Skeletal muscle cell (primary cell): ENCODE measurements at places on chromosomes 11 and 22.

GRCh38 chr22:43526946-43527345 lies 115.1 kb downstream of the MPPED1 start:
- no peak for DNase-seq

DNA sequence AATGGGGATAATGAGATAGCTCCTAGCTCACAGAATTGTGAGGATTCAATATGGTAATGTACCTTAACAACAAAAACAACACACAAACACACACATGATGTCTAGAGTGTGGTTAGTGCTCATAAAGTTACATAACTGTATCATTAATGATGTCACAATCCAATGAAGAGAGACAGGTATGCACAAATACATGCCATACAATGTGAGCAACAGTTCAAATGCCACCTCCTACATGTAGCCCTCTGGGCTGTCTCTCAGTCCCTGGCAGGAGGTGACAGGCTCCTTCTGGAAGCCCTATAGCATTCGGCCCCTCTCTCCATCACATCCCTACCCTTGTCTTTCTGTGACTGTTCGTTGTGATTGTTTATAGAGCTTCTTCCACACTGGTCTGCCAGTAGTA lies 8.3 kb upstream of the MICALL1 start:
- no peak for DNase-seq

- DNase-seq = no peak
Observed at GRCh38 chr22:46002757-46003270, 25.9 kb upstream of the WNT7B start.

DNA sequence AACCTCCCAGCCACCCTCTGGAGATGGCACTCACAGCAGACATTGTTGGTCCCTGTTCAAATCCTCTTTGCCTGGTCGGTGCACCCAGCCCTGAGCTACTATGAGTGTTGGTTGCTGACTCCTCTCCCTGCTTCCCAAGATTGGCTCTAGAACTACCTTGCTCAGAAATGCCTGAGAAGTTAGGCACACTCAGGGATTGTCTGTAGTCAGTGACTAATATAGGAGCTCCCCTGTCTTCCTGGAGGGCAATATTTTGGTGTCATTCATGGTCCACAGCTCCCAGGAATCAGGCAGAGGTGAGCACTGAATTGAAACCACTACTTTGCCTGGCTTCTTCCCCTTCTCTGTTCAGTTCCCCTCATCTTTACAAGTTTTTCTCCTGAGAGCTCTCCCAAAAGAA lies 325.9 kb downstream of the MIAT start:
- DNase-seq = no peak

DNA sequence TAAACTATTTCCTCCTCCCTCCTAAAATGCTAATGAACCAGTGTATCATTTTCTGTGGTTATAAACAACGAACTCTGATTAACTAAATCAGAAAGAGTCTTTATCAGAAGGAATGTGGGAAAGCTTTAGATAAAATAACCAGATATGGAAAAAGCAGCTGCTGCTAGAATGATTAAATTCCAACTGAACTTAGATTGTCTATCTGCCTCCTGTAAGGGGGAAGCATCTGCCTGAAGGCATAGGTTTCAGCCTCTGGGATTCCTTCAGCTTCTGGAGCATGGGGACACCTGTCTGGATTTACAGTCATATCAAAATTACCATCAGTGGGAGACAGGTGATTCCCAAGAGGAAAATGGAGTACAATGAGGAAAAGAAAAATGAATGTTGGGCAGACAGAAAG lies 1095.5 kb upstream of the CCDC90B start:
- DNase-seq = no peak

DNA sequence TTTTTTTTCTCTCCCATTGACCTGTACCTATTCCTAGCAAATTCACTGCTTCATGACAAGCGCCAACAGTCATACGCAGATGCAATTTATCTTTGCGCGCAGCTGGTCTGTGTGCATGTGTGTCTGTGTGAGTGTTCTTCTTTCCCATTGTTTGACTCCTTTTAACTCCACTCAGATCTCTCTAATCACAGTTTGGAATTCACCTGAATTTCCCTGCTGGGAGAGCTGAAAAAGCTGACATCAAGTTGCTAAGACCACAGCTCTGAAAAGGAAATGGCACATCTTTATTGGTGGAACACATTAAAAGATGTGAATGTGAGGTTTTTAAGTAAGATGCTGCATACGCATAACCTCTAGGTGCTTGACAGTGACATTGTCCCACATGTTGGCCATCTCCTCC lies 187.4 kb upstream of the MTMR2 start:
- no peak for DNase-seq

- DNase-seq = peak; percentile 47
Observed at GRCh38 chr11:14373941-14374646, 15.1 kb upstream of the RRAS2 start.

- no peak for DNase-seq
Observed at GRCh38 chr11:128964463-128964930, 21.8 kb upstream of the TP53AIP1 start.

DNA sequence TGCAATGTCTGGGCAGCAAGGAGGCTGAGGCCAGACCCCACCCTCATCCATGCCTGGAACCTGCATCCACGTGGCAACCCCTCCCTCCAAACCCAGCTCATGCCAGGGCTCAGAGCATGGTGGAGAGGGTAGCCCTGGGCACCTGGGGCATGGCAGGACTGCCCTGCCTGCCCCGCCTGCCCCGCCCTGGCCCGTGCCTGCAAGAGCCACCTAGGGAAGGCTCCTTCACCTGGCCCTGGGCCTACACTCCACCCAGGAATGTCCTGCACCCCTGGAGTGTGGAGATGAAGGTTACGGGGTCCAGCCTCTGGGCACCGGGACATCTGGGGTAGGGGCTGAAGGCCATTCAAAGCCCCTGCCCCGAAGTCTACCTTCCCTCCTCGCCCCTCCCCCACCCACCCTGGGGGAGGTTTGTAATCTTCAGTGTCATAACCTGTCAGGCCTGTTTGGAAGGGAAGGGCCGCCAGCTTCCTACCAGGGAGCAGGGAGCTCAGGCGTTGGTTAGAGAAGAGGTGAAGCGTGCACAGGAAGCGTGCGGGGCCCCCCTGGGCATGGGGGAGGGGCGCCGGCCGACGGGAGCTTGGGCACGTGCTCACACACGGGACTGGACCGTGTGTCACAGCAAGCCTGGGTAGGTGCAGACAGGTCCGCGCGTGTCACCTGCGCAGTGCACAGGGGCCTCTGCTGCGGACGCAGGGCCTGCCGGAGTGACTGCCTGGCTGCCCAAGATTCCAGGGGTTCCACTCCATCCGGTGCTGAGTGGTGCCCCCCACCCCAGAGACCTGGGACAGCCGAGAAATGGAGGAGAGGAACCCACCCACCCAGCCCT lies 30.7 kb upstream of the TH start:
- no peak for DNase-seq

GRCh38 chr22:50302564-50302963 lies 4.9 kb downstream of the PLXNB2 start:
- DNase-seq = no peak

DNA sequence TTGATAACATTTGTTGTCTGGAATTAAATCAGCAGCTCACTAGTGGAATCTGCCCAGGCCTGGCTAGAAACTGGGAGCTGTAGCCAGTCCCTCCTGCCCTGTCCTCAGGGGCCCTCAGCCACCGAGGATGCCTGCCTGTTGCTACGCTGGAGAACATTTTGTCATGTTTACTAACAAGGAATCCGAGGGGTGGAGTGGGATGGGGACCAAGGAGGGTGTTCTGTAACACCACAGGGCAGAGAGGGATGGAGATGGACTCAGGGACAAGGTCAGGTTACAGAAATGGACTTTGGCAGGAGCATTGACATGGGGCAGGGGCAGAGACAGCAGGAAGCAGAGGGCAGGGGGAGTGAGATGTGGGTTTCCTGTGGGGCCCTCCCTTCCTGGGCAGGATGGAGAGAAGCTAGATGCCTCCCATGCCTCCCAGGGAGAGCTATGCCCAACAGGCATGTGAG lies 45.8 kb upstream of the AMPD3 start:
- DNase-seq = no peak

- DNase-seq = no peak
Observed at GRCh38 chr11:69173925-69174581, 18.3 kb downstream of the SMIM38 start.

GRCh38 chr11:7599209-7599608 lies 74.1 kb downstream of the CYB5R2 start:
- no peak for DNase-seq

- no peak for DNase-seq
Observed at GRCh38 chr11:5923427-5923776, 18.6 kb upstream of the OR56A3 start.

DNA sequence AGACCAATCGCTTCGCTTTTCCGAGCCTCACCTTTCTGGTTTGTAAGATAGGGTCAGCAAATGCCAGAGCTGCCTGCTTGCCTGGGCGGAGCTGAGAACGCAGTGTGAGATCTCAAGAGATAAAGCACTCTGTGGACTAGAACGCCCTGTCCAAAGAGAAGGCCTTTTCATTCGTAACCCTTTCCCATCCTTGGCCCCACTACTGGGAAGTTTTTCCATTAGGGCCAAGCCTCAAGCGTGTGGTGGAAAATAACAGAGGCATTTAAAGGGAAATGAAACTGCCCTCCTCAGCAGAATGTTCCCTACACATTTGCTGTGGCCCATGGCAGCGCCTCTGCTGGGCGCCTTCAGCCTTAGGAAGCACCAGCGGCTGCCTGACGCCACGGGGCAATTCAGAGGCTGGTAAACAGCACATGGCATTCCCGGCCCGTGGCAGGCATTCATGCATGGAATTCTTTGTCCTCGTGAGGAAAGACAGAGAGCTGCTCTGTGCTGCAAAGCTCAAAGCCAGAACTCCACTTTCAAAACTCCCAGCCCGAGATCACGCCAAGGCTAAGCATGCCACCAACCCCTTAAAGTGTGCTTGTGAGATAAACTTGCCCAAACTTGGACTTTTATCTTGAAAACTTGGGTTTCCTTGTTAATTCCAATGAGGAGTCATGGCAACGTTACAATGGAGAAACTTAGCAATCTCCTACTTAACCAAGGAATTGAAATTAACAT lies 38.1 kb downstream of the AHNAK start:
- DNase-seq = no peak

- no peak for DNase-seq
Observed at GRCh38 chr11:128933481-128934178, 9.0 kb downstream of the TP53AIP1 start.

DNA sequence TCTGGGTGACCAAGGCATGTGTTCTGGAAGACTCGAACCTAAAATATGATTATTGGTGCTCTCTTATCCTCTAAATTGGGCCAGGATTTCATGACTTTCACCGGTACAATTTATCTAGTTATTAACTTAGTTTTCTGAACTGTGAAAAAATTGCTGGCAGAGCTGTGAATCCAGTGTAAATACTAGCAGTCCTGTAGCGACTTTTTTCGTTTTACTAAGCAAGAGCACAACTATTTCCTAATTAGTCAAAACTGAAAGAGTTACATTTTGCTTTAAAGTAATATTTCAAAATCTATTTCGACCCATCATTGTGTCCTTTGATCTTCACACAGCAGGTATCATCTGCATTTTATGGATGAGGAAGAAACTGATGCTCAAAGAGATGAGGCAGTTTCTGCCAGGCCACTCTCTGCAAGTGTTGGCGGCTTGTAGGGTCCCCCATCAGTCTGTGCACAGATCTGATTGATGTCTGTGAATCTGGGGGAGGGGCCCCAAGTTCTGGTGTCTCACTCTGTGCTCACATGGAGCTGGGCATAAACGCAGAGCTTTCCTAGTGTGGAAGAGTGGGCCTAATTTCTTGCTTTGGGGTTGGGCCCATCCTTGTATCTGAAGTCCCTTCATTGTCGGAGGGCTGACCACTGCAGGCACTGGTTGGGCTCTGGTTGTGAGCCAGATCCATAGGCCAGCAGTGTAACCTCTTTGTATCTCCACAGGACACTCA lies 1.4 kb upstream of the TRMT2A start:
- DNase-seq = no peak

DNA sequence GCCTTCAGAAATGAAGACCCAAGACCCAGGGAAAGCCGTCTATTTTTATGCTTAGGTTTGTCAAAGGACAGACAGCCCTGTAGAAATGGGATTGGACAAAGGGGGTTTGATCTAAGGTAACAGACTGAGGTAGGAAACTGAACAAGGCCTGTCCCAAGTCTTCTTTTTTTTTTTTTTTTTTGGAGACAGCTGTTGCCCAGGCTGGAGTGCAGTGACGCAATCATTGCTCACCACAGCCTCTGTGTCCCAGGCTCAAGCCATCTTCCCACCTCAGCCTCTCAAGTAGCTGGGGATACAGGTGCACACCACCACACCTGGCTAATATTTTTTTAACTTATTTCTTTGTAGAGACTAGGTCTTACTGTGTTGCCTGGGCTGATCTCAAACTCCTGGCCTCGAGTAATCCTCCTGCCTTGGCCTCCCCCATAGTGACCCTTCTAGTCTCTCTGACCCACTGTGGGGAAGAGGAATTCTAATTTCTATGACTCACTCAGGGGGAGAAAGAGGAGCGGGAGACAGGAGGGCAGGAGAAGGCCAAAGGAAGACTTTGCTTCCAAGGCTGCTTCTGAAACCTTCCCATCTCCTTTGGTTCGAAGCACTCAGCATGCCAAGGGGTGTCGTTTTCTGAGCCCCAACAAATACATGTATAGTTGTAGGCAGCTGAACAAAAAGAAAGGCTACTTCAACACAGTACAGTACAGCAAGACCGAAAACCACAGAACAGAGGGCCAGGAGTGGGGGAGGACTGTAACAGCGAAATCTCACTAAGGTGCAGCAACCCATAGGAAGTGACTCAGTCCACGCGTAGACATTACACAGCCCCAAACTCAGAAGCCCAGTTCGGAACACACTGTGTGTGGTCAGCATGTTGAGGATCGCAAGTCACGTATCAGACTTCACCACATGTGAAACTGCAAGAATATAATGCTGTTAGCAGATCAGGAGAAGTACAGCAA lies 872 bp downstream of the TMA7B start:
- DNase-seq = peak; percentile 99

GRCh38 chr22:38082986-38083710 lies 836 bp downstream of the SLC16A8 start:
- no peak for DNase-seq

GRCh38 chr11:102240502-102240901 lies 76.8 kb upstream of the BIRC3 start:
- DNase-seq = no peak

- no peak for DNase-seq
Observed at GRCh38 chr11:134369656-134370525, 38.1 kb downstream of the GLB1L2 start.

DNA sequence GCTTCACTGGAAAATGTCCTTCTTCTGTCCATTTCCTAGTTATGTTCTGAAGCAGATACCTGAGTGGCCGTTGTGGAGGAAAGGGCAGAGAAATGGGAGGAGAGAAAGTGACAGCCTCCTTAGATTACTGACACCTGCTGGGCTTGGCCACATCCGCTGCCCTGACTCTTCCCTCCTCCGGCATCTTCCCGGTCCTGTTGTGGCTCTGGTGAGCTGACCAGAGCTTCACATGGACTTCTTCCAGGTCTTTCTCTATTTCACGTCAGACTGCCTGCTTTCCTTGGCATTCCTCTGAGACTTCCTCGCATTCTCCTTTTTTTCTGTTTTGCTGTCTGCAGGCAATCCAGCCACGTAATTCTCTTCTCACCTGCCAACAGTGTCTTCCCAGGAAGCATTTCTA lies 138.7 kb upstream of the E2F8 start:
- peak; percentile 60 for DNase-seq

GRCh38 chr11:71565263-71565662 lies at the start of gene KRTAP5-10:
Gene KRTAP5-10 (plus strand): TSS chr11:71565563. CDS start chr11:71565588, 25 bp downstream.
- no peak for DNase-seq
